ENCODE measurements at places on chromosomes 2 and 18.

DNA sequence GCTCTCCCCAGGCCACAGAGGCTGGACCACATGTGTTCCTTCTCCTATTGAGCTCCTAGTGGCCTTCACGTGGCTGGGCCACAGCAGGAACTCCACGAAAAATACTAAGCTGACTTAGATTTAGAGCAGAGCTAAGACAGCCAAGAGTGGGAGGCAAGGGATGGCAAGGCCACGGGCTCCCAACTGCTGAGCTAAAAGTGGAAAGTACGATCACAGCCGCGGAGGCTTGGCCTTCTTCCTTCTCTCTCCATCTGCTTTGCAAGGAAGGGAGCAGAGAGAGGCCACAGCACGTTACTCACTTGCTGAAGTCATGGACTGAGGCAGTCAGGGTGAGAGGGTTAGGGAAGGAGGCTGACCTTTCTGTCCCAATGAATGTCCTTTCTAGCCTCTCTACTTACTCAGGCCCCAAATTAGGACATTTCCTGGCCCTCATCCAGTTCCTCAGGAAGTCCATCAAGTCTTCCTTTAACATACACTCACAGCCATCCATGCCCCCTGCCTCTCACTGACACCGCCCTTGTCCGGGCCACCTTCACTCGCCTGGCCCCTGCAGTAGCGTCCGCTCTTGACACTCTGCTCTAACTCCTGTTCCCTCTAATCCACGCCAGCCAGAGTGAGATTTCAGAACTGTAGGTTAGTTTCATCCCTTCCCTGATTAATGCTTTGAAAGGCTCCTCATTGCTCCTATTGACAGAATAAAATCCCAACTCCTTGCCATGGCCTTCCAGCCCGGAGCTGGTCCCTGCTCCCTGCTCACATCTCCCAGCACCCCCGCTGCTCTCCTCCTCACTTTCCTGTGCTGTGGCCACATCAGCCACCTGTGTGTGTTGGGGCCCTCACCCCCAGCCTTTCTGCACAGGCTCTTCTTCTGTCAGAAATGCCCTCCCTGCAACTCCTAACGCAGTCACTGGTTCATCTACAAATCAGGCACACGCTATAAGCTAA lies 204.2 kb downstream of the CYP26B1 start:
- no peak for DNase-seq

GRCh38 chr2:239717319-239717675 lies 307.8 kb downstream of the NDUFA10 start:
- peak; percentile 13 for DNase-seq

DNA sequence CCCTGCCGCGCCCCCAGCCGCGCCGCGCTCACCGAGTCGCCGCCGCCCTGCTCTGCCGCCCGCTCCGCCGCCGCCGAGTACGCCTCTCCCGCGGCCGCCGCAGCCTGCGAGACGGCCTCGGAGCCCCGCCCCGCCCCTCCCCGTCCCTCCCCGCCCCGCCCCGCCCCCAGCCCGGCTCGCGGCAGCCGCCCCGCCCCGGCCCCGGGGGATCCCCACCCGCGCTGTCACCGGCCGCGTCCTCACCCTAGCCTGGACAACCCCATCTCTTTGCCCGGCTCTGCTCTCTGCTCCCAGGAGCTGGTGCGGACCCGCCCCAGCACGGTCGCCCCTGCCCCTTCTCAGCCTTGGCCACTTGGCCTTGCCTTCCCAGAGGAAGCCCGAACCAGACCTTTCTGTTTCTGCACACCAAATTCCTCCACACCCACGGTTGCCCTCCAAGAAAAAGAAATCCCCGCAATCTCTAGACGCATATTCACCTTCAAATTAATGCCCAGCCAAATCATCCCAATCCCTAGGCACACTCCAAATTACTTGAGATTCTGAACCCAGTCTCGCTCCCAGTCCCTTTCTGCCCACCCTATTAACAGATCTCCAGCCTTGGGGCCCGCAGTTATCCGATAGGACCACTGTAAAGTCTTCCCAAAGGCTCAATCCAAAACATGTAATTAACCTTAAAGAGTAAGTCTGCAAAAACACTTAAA lies at the start of gene CYRIA:
Gene CYRIA, minus strand, starts transcription at position 87 of the 701 bp plus-strand sequence. CDS start 77,715 bp downstream, outside the sequence.
- DNase-seq, result peak; percentile 64

DNA sequence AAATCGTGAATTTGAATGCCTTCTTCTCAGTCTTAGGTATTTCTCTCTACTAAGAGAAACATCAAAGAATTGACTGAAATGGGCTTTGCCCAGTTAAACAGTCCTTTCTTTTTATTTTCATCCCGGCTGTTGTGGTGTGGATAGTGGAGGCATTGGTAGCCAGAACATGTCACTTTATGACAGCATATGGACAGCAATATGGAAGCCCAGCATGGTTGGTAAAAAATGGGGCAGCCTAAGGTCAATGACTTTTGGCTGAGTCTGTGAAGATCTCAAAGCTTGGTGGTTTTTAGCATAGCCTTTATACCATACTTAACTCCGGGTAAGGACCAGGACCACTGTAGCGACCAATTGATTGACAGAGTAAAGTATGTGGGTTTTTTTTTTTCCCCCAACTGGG lies 3.2 kb downstream of the CERS6 start:
- DNase-seq, result no peak

- DNase-seq, result no peak
These were observed 24.0 kb downstream of the MAIP1 start for GRCh38 chr2:199979398-199979797.

- DNase-seq, result no peak
These were observed 371.9 kb downstream of the NBAS start for GRCh38 chr2:15189216-15189615.

- no peak for DNase-seq
These were observed 228.6 kb downstream of the CD226 start for GRCh38 chr18:69718912-69719547.

- DNase-seq, result peak; percentile 74
These were observed 101.6 kb downstream of the SPTBN1 start for GRCh38 chr2:54557601-54558187.

Data from stimulated activated CD4-positive, alpha-beta T cell treated with anti-CD3 and anti-CD28 coated beads, Interleukin-2, amount 100 ng/mL, for 24 hours (primary cell).